ENCODE measurements at places on chromosomes 7 and 10. TPM values are rescaled to one million over a fixed set of nuclear protein-coding genes. Genes with fewer than 3 reads are reported as not detected.

DNA sequence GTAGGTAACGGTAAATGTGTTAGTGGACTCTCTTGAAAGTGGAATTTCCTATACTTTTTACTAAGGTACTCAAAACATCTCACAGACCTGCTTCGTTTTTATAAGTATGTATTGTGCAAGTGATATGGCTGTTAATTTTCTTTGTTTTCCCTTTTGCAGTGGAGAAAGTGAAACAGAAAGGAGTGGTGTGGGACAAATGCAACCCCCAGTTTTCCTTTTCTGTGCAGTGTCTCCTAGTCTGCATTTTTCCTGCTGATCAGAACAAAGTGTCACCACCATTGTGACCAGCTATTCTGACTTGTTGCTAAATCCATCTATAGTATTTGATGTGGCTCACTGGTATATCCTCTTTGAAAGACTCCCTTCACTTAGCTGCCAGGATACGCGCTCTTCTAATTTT lies 410.0 kb downstream of the EXOC4 start:
- DNase-seq: no peak

GRCh38 chr7:143354376-143354775 lies 8.1 kb downstream of the FAM131B start:
- DNase-seq: no peak

PITX3 gene
- total RNA-seq: not detected

DNA sequence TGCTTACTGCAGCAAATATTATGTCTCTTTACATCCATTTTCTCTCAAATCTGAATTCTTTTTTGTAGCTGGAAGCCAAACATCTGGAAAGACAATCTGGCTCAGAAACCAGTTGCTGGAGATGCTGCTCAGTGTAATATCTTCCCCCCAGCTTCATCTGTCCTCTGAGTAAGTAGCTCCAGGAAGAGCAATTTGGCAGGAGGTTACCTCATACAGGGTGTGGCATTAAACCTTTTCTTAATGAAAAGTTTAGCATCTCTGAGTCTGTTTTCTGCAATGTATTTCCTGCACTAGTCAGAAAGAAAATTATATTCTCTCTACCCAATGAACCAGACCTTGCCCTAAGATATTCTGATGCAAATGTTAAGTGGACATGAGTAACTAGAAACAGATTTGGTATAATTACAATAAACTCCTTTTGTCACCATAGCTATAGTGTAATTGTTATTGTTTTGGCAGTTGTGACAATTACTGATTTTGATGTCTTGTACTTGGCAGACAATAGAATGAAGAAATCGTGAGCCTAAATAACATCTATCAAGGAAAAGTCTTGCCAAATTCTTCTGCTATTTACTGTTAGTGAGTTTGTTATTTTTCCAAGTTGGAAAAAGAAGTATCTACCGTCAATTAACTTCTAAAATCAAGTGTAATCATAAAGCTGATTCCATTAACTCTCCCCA lies 123.3 kb downstream of the WDFY4 start:
- DNase-seq: no peak

TEX47 gene
- total RNA-seq: not detected
